ENCODE measurements at places on chromosomes 5 and 9.

- no peak overlapping the region for H3K27ac ChIP-seq
- H3K36me3 ChIP-seq = peaks cover 4% of the 10 kb centered on the region
- H3K4me3 ChIP-seq = no peak overlapping the region
- H3K4me1 ChIP-seq = no peaks in the 10 kb centered on the region
- no peak for DNase-seq
These were observed 4.7 kb upstream of the TEX53 start for GRCh38 chr9:114662081-114662989.

DNA sequence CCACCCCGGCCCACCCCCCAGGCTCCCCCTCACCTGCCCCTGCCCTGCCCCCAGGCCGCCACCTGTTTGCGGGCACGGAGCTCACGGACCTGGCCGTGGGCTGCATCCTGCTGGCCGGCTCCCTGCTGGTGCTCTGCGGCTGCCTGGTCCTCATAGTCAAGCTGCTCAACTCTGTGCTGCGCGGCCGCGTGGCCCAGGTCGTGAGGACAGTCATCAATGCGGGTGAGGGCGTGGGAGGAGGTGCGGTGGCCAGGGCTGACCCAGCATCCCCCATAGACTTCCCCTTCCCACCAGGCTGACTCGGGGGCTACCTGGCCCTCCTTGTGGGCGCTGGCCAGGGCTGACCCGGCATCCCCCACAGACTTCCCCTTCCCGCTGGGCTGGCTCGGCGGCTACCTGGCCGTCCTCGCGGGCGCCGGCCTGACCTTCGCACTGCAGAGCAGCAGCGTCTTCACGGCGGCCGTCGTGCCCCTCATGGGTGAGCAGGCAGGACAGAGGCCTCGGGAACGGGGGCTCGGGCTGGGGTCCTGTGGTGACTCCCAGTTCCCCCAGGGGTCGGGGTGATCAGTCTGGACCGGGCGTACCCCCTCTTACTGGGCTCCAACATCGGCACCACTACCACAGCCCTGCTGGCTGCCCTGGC is 3.5 kb downstream of the SLC34A3 start:
- peaks cover 11% of the 10 kb centered on the region for H3K4me1 ChIP-seq
- no peak for DNase-seq
- H3K4me3 ChIP-seq = no peak overlapping the region

DNA sequence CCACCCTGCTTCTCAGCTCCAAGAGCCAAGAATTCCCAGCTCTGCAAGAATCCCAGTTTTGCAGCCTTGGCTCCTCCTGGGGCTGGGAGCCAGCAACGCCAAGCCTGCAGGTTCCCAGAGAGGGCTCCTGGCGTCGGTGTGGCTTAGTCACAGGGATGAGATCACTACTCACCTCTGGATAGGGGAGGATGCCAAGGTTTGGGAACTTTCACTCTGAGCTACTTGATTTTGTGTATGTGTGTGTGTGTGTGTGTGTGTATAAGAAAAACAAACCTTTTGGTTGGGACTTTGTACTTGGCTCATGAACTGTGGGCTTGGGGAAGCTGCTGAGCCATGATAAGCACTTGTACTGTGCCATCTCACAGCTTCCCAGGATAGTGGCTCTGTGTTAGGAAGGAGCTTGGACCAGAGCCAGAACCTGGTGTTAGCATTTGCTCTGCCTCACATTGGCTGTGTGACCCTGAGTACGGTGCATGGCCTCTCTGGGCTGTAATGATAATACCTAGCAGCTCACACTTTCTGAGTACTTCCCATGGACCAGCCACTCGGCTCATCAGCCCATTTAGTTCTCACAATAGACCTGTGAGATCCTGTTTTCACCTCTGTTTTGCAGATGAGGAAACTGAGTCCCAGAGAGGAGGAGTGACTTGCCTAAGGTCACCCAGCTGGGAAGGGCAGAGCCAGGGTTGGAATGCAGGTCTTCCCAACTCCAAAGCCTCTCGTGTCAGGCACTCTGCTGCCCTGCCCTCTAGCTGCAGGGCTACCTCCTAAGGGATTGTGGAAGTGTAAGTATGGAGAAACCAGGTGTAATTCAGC is 41.4 kb upstream of the DAB2IP start:
- H3K27ac ChIP-seq = peak overlapping the region; percentile 33
- no peaks in the 10 kb centered on the region for H3K36me3 ChIP-seq
- DNase-seq = peak; percentile 43
- H3K4me3 ChIP-seq = no peak overlapping the region
- H3K27me3 ChIP-seq = no peaks in the 10 kb centered on the region

- H3K27me3 ChIP-seq = peaks cover 18% of the 10 kb centered on the region
- no peaks in the 10 kb centered on the region for H3K4me1 ChIP-seq
- H3K27ac ChIP-seq = no peak overlapping the region
- no peak for DNase-seq
- H3K4me3 ChIP-seq = no peak overlapping the region
These were observed 128.9 kb downstream of the BARX1 start for GRCh38 chr9:93826209-93826608.

GRCh38 chr9:4815381-4815956 is 22.7 kb downstream of the RCL1 start:
- DNase-seq = no peak
- H3K27me3 ChIP-seq = no peaks in the 10 kb centered on the region
- no peaks in the 10 kb centered on the region for H3K36me3 ChIP-seq
- no peak overlapping the region for H3K27ac ChIP-seq

DNA sequence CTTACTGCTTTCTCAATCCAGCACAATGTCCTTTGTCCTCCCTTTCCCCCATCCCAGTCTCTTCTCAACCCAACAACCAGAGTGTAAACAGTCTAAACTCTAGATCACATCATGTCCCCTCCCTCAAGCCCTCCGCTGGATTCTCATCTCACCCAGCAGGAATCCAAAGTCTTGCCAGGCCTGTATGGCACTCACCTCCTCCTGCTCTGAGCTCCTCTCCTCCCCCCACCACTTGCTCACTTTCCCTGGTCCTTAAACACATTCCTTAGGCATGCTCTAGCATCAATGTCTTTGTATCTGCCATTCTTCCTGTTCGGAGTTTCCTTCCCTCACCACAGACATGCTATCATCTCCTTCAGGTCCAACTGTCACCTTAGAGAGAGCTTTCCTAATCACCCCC is 78.8 kb downstream of the NIPSNAP3B start:
- H3K4me3 ChIP-seq = no peak overlapping the region
- no peaks in the 10 kb centered on the region for H3K4me1 ChIP-seq
- H3K27ac ChIP-seq = no peak overlapping the region
- no peaks in the 10 kb centered on the region for H3K27me3 ChIP-seq

GRCh38 chr5:149002761-149003689 is 59.8 kb downstream of the SH3TC2 start:
- no peak overlapping the region for H3K4me3 ChIP-seq
- H3K36me3 ChIP-seq = no peaks in the 10 kb centered on the region
- DNase-seq = no peak
- no peak overlapping the region for H3K27ac ChIP-seq

GRCh38 chr5:119708076-119708790 is 78.9 kb downstream of the FAM170A start:
- no peak overlapping the region for H3K4me3 ChIP-seq
- DNase-seq = no peak
- H3K27me3 ChIP-seq = no peaks in the 10 kb centered on the region
- no peak overlapping the region for H3K27ac ChIP-seq
- H3K4me1 ChIP-seq = no peaks in the 10 kb centered on the region

- H3K36me3 ChIP-seq = no peaks in the 10 kb centered on the region
- no peak for DNase-seq
These were observed 104.0 kb downstream of the NUDT12 start for GRCh38 chr5:103458497-103459040.

- no peak overlapping the region for H3K27ac ChIP-seq
- no peak overlapping the region for H3K4me3 ChIP-seq
- H3K27me3 ChIP-seq = no peaks in the 10 kb centered on the region
- no peaks in the 10 kb centered on the region for H3K4me1 ChIP-seq
These were observed 60.9 kb upstream of the TMED7 start for GRCh38 chr5:115686738-115687074.

- no peak for DNase-seq
- H3K27me3 ChIP-seq = no peaks in the 10 kb centered on the region
- no peak overlapping the region for H3K27ac ChIP-seq
- no peaks in the 10 kb centered on the region for H3K36me3 ChIP-seq
- H3K4me3 ChIP-seq = no peak overlapping the region
These were observed 33.7 kb upstream of the NRG2 start for GRCh38 chr5:140076788-140077187.

DNA sequence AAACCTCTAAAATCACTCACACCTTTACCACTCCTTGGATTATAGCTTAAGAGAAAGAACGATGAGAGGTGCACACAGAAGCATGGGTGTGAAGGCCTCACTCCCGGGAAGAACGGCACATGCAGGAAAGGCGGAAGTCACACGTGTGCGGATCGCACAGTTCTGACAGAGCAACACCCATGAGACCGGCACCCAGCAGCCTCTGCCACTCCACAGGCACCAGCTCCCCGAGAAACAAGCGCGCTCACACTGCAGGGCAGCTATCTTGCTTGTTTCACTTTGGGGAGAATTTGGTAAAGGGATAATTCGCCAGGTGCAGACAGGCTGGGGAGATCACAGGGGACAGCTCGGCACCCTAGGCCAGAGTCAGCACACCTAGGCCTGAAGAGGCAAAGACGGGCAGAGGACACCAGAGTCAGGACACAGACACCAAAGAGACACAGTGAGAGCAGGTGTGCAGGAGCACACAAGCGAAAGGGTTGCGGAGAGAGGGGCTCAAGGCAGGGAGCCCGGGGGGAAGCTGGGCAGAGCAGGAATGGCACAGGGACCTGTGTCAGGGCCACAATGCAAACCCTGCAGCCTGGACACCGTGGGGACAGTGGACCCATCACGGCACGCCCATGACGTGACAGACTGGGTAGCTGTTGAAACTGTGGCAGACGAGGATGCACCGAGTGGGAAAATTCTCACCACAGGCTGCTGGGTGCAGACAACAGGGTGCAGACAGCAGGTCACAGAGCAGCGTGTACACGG is 81.7 kb downstream of the CAMSAP1 start:
- no peaks in the 10 kb centered on the region for H3K27me3 ChIP-seq
- H3K27ac ChIP-seq = no peak overlapping the region
- DNase-seq = no peak
- H3K4me3 ChIP-seq = no peak overlapping the region
- peaks cover 69% of the 10 kb centered on the region for H3K36me3 ChIP-seq
- H3K4me1 ChIP-seq = no peaks in the 10 kb centered on the region

- H3K4me3 ChIP-seq = no peak overlapping the region
- no peak overlapping the region for H3K27ac ChIP-seq
- H3K4me1 ChIP-seq = peaks cover 10% of the 10 kb centered on the region
- no peaks in the 10 kb centered on the region for H3K36me3 ChIP-seq
These were observed 177.3 kb downstream of the FGF1 start for GRCh38 chr5:142508591-142508990.

DNA sequence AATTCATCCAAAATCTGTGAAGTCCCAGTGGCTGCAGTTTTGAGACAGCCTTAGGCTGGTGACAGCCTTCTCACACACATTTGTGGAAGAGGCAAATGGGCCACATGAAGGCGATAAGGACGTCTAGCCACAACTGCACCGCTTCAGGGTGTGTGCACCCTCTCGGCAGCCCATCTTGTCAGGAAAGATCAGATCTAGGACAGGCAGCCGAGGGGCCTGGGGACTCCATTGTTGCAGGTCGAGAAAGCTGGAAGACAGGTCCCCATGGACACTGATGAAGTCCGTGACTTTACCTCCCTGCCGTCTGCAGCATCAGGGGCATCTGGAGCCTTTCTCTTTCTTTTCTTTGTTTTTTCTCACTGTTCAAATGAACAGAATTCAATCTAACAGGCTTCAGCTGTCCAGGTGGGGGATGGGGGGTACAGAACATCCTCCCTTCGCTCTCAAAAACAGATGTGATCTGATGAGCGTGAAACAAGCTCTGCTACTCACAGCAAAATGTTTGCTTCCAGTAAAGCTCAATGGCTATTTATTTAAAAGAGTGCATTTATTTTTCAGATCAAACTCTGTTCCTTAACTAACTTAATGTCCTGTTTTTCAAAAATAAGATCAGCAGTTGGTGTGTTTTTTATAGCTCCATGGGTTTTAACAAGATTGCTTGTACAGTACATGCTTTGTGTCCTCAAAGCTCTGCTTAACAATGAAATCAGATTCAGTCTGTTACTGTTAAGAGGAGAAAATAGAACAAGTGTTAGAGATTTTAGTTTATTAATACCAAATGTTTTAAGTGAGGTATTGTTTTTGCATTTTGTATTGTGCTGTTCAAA is 111.8 kb upstream of the OTULINL start:
- H3K4me3 ChIP-seq = no peak overlapping the region
- H3K4me1 ChIP-seq = no peaks in the 10 kb centered on the region
- no peak overlapping the region for H3K27ac ChIP-seq
- peaks cover 57% of the 10 kb centered on the region for H3K36me3 ChIP-seq
- no peak for DNase-seq
- no peaks in the 10 kb centered on the region for H3K27me3 ChIP-seq

GRCh38 chr5:119309326-119309725 is 46.5 kb upstream of the TNFAIP8 start:
- H3K4me3 ChIP-seq = no peak overlapping the region
- DNase-seq = no peak
- peaks cover 5% of the 10 kb centered on the region for H3K4me1 ChIP-seq
- H3K27me3 ChIP-seq = no peaks in the 10 kb centered on the region
- no peaks in the 10 kb centered on the region for H3K36me3 ChIP-seq

DNA sequence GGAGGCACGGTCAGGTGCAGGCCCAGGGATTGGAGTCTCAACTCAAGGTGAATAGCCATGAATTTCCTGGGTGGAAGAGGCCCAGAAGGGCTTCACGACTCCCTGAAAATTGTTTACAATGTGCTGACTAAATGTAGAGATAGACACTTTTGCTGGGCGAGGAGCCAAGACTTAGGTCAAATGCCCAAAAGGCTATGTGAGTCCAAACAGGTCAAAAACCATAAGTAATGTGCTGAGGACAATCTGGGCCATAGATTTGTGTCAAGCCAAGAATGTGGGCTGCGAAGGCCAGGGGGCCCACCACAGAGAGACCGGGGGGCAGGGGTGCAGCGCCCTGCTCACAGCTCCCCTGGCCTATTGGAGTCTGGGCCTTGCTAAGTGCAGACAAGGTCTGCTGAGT is 197.8 kb downstream of the HSPA4 start:
- no peak overlapping the region for H3K4me3 ChIP-seq
- no peaks in the 10 kb centered on the region for H3K27me3 ChIP-seq
- H3K27ac ChIP-seq = no peak overlapping the region
- no peaks in the 10 kb centered on the region for H3K36me3 ChIP-seq

- no peak overlapping the region for H3K27ac ChIP-seq
- H3K4me3 ChIP-seq = no peak overlapping the region
- no peak for DNase-seq
- H3K27me3 ChIP-seq = no peaks in the 10 kb centered on the region
These were observed 49.2 kb upstream of the SMIM32 start for GRCh38 chr5:136242136-136242535.

DNA sequence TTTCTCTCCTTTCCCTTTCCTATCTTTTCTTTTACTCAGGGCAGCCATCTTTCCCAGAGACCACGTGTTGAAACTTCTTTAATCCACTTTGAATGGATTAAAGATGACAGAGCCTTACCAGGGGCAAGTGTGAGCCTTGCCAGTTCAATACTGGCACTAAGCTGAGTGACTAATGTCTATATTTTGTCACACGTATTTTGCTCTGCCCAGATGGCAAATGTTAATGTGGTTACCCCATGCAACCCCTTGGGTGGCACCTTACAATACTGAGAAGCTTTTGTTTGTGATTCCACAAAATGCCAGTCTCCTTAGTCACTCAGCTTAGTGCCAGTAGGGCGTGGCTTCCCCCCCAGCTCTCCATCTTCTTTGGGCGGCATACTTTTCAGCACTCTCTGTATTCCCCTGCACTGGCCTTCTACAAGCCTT is 24.8 kb downstream of the ANXA1 start:
- no peaks in the 10 kb centered on the region for H3K4me1 ChIP-seq
- H3K27me3 ChIP-seq = no peaks in the 10 kb centered on the region
- peaks cover 4% of the 10 kb centered on the region for H3K36me3 ChIP-seq
- H3K27ac ChIP-seq = no peak overlapping the region

- no peak for DNase-seq
- H3K4me3 ChIP-seq = no peak overlapping the region
- no peaks in the 10 kb centered on the region for H3K27me3 ChIP-seq
These were observed 158.9 kb upstream of the KLF9 start for GRCh38 chr9:70573308-70573707.

All from tibial artery (tissue), 4 donors.